Suppressor macrophage treated with lipopolysaccharide for 4 hours (primary cell): ENCODE measurements at places on chromosomes 4 and X.

GRCh38 chr4:90845777-90846176 is 718.6 kb downstream of the CCSER1 start:
- no peak for DNase-seq

GRCh38 chr4:10095296-10095991 is 21.2 kb downstream of the WDR1 start:
- DNase-seq = peak; percentile 37

GRCh38 chr4:128787509-128788311 is 21.8 kb upstream of the JADE1 start:
- DNase-seq = no peak

DNA sequence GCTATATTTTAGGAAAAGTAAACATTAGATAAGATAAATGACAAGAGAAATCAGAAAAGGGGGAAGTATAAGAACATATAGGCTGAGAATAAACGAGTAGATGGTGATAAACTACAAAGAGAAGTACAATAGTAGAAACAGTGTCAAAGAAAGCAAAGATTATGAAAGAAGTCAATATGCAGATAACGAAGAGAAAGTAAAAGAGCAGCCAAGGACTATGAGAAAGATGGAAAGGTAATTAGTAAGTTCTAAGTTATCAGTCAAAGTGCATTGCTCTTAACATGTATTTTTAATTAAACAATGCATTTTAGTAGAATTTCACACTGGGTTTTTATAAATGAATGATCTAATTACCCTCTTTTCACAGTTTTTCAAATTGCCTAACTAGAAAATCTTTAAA is 1801.3 kb upstream of the PCDH10 start:
- no peak for DNase-seq

DNA sequence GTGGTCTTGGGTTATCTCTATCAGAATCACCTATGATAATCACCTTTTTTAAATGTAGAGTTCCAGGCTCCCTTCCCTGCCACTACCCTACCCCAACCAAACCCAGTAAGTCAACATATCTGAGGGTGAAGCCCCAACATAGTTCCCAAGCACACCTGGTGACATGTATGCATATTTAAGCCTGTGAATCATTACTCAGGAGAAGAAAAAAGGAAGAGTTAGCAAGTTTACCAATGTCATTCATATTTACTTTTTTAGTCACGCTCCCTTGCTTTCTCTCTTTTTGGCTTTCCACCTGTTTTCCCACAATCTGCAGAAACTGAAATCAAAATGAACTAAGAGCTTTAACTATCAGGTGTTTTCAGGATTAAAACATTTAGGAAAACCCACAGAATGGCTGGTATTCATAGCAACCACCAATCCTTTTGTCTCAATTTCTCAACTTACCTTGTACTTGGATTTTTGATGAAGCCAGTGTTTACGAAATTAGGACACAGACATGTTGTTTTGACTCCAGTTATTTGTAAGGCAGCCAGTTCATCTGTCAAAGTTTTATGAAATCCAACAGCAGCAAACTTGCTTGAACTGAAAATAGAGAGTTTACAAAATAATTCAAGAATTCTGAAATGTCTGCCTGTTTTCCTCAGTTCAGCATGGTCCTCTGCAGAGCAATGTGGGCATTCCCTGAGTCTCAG is 34.0 kb downstream of the HSD17B11 start:
- DNase-seq = no peak

DNA sequence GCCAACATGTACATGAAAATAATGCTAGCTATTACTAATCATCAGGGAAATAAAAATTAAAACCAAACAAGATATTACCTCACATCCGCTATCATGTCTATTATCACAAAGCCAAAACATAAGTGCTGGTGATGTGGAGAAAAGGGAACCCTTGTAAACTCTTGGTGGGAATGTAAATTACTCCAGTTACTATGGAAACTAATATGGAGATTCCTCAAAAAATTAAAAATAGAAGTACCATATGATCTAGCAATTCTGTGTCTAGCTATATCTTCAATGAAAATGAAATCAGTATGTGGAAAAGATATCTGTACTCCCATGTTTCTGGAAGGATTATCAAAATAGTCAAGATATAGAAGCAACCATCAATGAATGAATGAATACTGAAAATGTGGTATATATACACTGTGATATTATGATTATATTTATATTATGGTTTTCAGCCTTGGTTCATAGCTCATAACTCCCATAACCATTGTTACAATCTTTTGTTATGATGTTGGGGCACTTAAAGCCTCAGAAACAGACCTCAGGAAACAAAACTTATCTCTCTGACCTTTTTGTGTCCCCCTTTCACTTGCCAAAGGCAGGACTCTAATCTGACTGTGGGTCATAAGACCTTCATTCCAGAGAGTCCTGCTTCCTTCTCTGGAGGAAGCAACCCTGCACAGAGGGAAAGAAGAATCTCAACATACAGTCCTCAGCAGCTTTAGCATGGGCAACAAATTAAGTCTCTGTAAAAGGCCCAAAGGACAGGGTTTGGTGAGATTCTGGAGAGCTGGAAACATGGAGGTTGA is 933.2 kb downstream of the ADGRL3 start:
- no peak for DNase-seq

DNA sequence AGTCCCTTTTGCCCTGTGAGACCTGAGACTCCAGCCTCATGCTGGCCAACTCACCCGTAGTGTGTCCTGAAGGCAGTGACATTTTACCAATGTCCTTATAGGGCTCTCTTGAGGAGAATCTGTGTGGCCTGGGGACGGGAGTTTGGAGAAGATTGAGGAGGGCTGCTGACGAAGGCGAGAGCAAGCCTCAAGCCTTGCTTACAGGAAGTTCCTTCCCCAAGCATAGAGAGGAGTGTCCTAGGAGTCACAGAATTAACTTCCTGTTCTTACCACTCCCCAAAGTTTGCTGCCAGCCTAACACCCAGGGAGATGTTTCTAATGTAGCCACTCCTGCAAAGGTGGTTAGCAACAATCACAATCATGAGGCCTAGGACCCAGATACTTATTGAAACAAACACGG is at the start of gene NXF3:
Gene NXF3, minus strand, starts transcription at position 202 of the 400 bp plus-strand sequence. Its CDS starts 120 bp downstream, at position 82.
- peak; percentile 19 for DNase-seq

DNA sequence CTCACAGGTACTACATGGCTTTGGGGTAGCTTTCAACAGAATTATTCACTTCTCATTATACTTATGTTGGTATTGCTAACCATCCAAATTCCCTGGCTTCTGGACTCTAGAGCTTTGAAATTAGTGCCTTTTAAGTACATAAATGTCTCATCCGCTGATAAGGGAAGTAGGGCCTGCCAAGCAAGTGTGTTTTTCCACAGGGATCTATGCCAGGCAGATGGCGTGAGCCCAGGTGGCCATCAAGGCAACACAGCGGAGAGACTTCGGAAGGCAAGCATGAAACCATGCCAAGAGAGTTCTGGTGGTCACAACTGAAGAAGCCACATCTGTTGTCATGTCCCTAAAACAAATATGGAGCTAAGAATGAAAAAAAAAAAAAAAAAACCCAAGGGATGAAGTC is 503.1 kb upstream of the LCORL start:
- DNase-seq = no peak

DNA sequence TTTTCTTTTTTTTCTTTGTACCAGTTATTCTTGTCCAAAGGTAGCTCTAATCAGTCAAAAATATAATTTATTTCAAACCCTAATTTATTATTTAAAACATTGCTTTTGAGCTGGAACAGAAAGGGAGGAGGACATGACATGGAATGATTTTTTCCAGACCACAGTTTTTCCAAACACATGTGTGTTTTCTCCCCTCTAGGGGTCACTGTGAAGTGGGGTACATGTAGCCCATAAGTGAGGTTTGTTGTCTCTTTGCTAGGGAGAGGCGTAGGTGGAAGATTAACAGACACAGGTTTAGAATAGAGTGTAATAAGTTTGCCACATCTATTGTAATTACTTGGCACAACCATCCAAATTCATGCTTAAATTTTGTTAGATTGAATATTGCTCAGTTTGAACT is 83.0 kb downstream of the TNIP2 start:
- no peak for DNase-seq

GRCh38 chrX:134599184-134599914 is 58.9 kb downstream of the PLAC1 start:
- DNase-seq = peak; percentile 22

GRCh38 chr4:183205709-183206108 is 106.7 kb downstream of the WWC2 start:
- DNase-seq = no peak

GRCh38 chr4:125316791-125317524 is 2.2 kb downstream of the FAT4 start:
- DNase-seq = no peak

- no peak for DNase-seq
These were observed 131.7 kb downstream of the SLC4A4 start for GRCh38 chr4:71470524-71470923.

DNA sequence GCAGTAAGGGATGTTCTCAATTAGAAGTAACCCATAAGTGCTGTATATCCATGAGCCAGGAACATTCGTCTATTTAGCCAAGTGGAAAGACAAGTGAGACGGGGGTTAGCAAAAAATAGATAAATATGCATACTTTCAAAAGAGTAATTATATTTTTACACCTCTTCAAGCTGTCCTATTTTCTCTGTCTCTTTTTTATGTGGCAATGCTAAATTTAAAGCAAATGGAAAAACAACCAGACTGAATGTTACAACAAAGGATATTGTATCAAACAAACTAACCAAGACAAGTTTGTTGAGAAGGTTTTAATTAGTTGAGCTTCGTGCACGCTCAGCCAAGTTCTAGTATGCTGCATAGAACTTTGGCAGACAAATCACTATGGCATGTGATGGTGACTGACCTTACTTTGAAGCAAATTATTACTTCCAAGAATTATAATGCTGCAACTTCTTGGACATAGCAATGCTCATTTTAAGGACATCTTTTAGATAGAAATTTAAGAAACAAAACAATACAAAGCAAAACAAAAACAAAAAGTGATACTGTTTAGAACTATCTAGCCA is 61.4 kb upstream of the TMEM150C start:
- no peak for DNase-seq

DNA sequence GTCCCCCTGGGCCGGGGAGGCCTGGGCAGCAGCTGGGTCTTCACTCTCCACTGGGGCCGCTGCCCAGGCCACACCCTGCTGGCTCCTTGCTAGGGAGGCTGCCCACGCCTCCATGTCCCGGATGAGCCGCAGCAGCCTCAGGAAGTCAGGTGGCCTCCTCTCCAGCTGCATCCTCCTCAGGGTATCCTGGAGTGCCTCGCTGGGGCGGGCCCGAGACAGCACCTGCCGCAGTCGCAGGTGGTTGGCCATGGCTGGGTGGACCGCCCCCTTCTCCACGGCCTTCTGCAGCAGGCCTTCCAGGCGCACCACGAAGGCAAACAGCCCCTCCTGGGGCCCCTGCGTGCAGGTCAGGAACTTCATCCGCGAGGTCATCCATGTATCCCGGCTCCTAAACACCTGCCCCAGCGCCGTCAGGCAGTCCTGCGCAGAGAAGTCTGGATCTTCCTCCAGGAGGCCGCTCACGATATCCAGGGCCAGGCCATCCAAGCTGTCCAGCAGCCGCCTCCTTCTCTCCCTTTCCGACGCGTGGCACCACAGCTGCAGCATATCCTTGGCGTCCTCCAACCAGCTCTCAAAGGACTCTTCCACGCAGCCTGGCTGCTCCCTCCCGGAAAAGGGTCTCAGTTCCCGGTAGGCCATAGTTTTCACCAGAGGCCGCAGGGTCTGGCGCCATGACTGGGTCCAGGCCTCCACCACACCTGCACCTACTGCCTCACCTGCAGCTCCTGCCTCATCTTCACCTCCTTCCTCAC is 2.1 kb downstream of the PNMA6F start:
- DNase-seq = no peak

- peak; percentile 70 for DNase-seq
These were observed 25.1 kb downstream of the SETD7 start for GRCh38 chr4:139530833-139531427.

GRCh38 chr4:4603067-4603466 is 61.2 kb upstream of the STX18 start:
- DNase-seq = no peak

DNA sequence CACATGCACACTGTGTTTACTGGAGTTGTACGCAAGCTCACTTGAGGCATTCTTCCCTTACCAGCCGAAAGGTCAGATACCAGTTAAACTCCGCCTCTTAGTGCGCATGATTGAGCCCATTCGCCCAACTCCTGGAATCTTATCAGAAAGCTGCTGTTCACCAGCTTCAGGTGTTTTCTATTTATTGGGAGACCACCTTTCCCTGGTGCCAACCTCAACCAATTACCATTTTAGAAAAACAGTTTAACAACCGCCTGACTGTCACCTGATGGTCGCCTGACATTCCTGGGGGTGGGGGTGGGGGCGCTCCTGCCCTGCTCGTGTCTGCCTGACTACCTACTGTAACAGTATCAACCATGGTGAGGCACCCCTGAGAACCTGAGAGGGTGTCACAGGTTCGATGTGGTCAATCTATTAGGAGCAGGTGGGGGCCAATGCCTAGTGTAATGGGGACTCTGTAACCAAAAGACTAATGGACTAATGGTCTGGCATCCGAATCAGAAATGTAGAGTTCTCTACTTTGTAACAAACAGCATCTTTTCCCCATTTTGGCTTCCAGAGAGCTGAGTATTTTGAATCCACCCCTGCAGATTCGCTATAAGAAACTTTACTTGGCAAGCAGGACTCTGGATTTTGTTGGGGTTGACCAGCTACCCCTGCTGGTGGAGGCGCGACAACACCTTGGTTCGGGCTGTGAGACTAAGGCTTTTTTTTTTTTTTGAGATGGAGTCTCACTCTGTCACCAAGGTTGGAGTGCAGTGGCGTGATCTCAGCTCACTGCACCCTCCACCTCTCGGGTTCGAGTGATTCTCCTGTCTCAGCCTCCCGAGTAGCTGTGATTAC is 58.2 kb upstream of the ZNF157 start:
- DNase-seq = peak; percentile 57

GRCh38 chrX:41906515-41907187 is 16.7 kb downstream of the CASK start:
- DNase-seq = no peak

GRCh38 chr4:38582889-38583470 is 81.0 kb upstream of the KLF3 start:
- peak; percentile 49 for DNase-seq

DNA sequence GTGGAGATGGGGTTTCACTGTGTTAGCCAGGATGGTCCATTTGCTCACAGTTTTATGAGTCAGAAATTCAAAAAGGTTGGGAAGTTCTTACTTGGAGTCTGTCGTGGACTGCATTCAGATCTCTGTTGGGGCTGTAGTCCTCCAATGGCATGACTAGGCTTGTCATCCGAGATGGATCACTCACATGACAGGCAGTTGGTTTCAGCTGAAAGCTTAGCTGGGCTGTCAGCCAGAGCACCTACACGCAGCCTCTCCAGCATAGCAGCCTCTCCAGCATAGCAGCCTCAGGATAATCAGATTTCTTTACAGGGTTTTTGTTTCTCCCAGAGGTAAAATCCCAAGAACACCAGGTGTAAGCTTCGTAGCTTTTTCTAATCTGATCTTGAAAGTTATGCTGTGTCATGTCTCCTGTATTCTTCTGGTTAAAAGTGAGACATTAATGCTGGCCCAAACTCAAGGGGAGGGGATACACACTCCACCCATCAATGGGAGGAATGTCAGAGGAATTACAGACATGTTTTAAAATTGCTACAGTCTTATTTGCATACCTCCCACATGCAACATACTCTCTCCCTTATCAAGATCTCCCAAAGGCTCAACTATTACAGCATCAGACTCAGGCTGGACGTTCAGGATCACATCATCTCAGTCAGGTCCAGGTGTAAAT is 31.6 kb upstream of the SOD3 start:
- DNase-seq = no peak

GRCh38 chr4:107862658-107863057 is 37.9 kb downstream of the SGMS2 start:
- DNase-seq = no peak
